ENCODE measurements at places on chromosomes 5 and 9.

DNA sequence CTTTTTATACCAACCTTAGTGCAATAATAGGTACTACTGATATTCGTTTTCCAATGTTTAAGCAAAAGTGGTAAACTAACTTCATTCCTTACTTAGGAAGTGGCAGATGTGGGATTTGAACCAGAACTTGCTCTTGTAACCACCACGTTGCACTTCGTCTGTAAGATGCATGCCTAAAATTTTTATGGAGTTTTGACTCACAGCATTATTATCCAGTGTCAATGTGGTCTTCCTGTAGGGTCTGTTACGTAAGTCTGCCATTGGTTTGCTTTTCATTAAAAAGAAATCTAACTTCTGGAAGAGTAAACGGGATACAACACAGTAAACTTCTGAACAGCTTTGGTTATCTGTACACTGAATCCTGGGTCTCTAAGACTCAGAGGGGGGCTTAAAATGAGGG, 521.0 kb upstream of the WWC1 start:
- H3K4me1 ChIP-seq: no peaks in the 10 kb centered on the region
- no peaks in the 10 kb centered on the region for H3K27me3 ChIP-seq
- H3K27ac ChIP-seq: no peak overlapping the region
- DNase-seq: no peak
- H3K36me3 ChIP-seq: no peaks in the 10 kb centered on the region

- H3K27ac ChIP-seq: peak overlapping the region; percentile 19
- no peaks in the 10 kb centered on the region for H3K27me3 ChIP-seq
- no peak overlapping the region for H3K4me3 ChIP-seq
- H3K4me1 ChIP-seq: peaks cover 16% of the 10 kb centered on the region
- DNase-seq: peak; percentile 69
Measured at GRCh38 chr5:172104801-172105701, 83.0 kb downstream of the STK10 start.

DNA sequence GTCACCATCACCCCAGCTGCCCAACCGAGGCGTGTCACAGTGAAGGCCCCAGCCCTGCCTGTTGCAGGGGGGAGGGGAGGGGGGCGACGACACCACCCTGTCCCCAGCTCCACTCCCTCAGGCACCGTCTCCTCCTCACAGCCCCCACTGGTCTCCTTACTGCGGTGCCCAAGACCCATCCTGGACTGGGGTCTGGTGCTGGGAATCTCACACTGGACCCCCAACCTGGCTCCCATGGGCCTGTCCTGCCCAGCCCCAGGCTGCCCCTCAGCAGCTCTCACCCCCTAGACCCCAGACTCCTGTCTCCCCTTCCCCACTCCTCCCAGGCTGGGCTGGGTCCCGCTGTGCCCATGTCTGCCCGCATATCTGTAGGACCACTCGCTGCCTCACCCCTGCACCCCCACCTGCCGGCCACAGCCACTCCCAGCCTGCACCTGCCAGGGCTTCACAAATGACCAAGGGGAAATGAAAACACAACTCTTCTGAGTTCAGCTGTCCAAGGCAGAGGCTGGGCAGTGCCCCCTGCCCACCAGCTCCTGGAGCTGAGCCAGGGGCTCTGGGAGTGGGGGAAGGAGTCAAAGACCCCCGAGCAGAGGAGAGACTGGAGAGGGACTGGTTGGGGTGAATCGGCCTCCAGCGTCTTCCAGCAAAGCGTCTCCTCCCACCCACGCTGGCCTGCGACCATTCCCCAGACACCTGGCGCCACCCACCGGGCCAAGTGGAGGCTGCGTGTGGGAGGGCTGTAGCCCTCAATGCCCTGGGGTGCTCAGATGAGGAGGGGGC, 32.6 kb upstream of the EGFL7 start:
- peak; percentile 93 for DNase-seq
- H3K27me3 ChIP-seq: peaks cover 4% of the 10 kb centered on the region
- H3K36me3 ChIP-seq: no peaks in the 10 kb centered on the region
- no peak overlapping the region for H3K27ac ChIP-seq
- no peak overlapping the region for H3K4me3 ChIP-seq

- peaks cover 18% of the 10 kb centered on the region for H3K4me1 ChIP-seq
- no peak overlapping the region for H3K4me3 ChIP-seq
- no peak overlapping the region for H3K27ac ChIP-seq
- no peaks in the 10 kb centered on the region for H3K36me3 ChIP-seq
- H3K27me3 ChIP-seq: no peaks in the 10 kb centered on the region
- no peak for DNase-seq
Measured at GRCh38 chr9:99852617-99853016, 30.9 kb downstream of the NR4A3 start.

DNA sequence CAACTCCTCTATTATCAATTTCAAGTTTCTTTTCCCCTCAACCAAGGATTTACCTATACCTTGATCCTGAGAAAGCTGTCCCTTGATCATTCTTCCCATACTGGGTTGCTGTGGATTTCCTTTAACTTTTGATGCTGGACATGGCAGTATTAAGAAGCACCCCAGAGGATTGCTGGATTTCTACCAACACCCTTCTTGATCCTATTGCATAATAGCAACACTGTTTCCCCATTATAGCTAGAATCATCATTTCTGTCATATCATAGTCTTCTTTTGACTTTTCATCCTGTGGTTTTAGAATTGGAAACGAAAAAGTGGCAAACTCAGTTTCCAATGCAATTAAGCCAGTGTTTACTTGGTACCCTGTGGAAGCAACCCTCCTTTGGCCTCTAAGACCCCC, 154.9 kb downstream of the ARRDC3 start:
- H3K27ac ChIP-seq: no peak overlapping the region
- H3K4me1 ChIP-seq: no peaks in the 10 kb centered on the region
- H3K4me3 ChIP-seq: no peak overlapping the region

- no peak for DNase-seq
- no peak overlapping the region for H3K4me3 ChIP-seq
- H3K27me3 ChIP-seq: no peaks in the 10 kb centered on the region
- peaks cover 100% of the 10 kb centered on the region for H3K4me1 ChIP-seq
- peaks cover 47% of the 10 kb centered on the region for H3K36me3 ChIP-seq
- H3K27ac ChIP-seq: peak overlapping the region; percentile 95
Measured at GRCh38 chr9:121283080-121283398, 15.1 kb downstream of the GSN start.

- DNase-seq: no peak
- peaks cover 22% of the 10 kb centered on the region for H3K36me3 ChIP-seq
- no peaks in the 10 kb centered on the region for H3K27me3 ChIP-seq
- H3K4me1 ChIP-seq: no peaks in the 10 kb centered on the region
- no peak overlapping the region for H3K4me3 ChIP-seq
- H3K27ac ChIP-seq: no peak overlapping the region
Measured at GRCh38 chr5:138884554-138884953, 9.4 kb upstream of the LRRTM2 start.

- no peak overlapping the region for H3K4me3 ChIP-seq
- no peaks in the 10 kb centered on the region for H3K36me3 ChIP-seq
- DNase-seq: no peak
Measured at GRCh38 chr5:24439465-24439864, 205.3 kb downstream of the CDH10 start.

DNA sequence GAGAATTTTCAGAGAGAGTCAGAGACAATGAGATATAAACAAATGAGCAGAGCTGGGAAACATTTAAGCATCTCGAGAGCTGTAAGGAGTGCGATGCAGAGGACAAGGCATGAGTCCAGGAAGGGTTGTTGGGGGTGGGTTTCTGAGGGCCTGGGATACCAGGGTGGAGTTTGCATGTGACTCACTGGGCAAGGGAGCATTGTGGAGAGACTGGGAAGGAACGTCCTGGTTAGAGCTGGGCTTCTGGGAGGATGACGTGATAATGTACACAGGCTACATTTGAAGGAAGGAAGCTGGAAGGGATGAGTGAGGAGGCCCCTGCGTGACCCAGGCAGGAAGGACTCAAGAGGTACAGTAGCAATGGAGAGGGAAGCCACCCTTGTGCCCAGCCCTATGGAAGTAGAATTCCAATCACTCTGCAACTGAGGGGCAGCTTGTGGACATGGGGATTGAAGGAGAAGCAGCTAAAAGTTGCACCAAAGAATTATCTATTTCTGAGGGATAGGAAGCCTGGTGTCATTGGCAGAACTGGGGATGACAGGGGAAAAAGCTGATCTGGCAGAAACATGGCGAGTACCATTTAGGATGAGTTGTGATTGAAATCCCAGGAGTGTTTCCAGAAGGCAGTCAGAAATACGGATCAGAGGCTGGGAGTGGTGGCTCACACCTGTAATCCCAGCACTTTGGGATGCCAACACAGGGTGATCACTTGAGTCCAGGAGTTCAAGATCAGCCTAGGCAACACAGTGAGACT, 59.3 kb upstream of the AFAP1L1 start:
- H3K27me3 ChIP-seq: no peaks in the 10 kb centered on the region
- no peak overlapping the region for H3K4me3 ChIP-seq
- DNase-seq: no peak
- peaks cover 3% of the 10 kb centered on the region for H3K36me3 ChIP-seq
- no peak overlapping the region for H3K27ac ChIP-seq

DNA sequence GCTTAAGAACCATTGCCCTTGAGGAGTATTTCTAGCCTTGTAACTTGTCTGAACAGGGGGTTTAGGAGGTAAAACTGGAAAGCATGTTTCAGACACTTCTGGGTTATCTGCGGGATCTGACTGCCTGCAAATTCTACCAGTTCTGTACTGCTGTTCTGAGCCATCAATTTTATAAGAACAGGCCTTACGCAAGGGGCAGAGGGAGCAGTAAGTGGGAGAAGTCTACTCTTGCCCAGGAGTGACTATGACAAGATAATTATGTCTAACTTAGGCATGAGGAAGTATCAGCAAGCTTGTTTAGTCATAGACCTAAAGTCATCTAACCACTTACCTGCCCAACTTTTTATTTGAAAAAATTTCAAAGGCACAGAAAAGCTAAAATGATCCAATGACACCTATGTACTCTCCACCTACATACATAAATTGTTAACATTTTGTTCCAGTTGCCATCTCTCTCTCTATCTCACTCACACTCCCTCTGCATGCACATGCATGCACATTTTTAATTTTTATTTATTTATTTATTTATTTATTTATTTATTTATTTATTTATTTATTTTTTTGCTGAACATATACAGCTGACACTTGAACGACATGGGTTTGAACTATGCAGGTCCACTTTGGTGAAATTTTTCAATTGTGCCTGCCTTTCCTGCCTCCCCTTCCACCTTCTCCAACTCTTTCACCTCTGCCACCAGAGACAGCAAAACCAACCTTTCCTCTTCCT, 18.4 kb upstream of the DEPDC1B start:
- H3K4me3 ChIP-seq: no peak overlapping the region
- H3K27ac ChIP-seq: no peak overlapping the region
- no peaks in the 10 kb centered on the region for H3K36me3 ChIP-seq

GRCh38 chr9:70554881-70555280, 140.4 kb upstream of the KLF9 start:
- no peaks in the 10 kb centered on the region for H3K27me3 ChIP-seq
- DNase-seq: no peak
- no peak overlapping the region for H3K4me3 ChIP-seq
- H3K4me1 ChIP-seq: no peaks in the 10 kb centered on the region

DNA sequence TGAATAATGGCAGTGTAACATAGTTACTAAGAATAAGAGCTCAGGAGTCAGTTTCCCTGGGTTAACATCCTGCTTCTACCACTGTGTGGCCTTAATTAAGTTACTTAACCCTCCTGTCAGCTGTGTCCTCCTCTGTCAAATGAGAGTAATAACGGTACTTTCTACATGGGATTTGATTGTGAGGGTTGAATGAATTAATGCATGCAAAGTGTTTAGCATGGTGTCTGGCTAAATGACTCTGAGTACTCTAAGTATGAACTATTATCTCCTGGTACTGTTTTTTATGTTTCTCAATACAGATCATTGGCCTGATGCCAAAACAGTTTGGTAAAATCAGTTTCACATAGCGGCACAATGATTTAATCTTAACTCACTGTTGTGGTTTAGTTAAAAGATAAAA, 19.6 kb downstream of the ZNF131 start:
- H3K4me3 ChIP-seq: no peak overlapping the region
- no peaks in the 10 kb centered on the region for H3K27me3 ChIP-seq
- no peak overlapping the region for H3K27ac ChIP-seq

DNA sequence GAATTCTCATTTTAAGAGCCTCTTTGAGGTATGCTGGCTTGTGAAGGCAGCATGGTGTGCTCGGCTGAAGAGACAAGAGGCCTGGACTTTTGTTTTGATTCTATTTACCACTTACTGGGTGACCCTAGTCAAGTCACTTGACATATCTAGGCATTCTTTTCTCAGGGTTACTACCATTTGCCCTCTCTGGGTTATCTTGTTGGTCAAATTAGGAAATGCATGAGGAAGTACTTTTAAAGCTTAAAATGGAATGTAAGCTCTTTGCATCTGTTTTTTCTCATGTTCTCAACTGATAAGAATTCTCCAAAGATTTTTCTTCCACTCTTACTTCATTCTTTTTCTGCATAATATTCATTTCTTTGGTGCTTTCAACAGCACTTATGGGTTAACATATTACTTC, 173.1 kb downstream of the PLK2 start:
- H3K27me3 ChIP-seq: no peaks in the 10 kb centered on the region
- DNase-seq: no peak
- H3K4me1 ChIP-seq: no peaks in the 10 kb centered on the region
- H3K27ac ChIP-seq: no peak overlapping the region
- H3K4me3 ChIP-seq: no peak overlapping the region
- no peaks in the 10 kb centered on the region for H3K36me3 ChIP-seq

DNA sequence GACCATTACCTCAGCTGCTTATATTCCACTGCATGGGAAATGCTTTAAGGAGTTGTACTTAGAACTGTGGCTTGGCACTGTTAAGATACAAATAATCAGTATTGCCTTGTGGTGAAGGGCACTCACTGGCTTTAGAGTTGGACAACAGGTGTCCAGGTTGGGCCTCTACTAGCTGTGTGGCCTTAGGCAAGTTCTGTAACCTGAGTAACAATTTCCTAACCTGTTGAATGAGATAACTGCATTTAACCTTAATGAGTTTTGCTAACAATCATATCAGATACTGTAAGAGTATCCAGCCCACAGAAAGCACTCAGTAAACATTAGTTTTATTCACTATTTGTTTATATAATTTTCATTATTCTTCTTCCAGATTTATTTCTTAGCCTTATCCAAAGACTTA, 17.2 kb upstream of the HK3 start:
- no peaks in the 10 kb centered on the region for H3K27me3 ChIP-seq
- H3K4me1 ChIP-seq: no peaks in the 10 kb centered on the region
- no peak overlapping the region for H3K4me3 ChIP-seq
- no peak for DNase-seq
- H3K36me3 ChIP-seq: no peaks in the 10 kb centered on the region

GRCh38 chr9:35845824-35846771, 17.1 kb downstream of the TMEM8B start:
- peak overlapping the region; percentile 19 for H3K4me3 ChIP-seq
- H3K27ac ChIP-seq: peak overlapping the region; percentile 58
- peaks cover 25% of the 10 kb centered on the region for H3K27me3 ChIP-seq
- no peaks in the 10 kb centered on the region for H3K36me3 ChIP-seq

GRCh38 chr5:171129308-171129707, 179.7 kb upstream of the TLX3 start:
- H3K36me3 ChIP-seq: no peaks in the 10 kb centered on the region
- H3K27me3 ChIP-seq: no peaks in the 10 kb centered on the region
- H3K4me1 ChIP-seq: no peaks in the 10 kb centered on the region
- no peak overlapping the region for H3K27ac ChIP-seq

Measured in spleen (tissue), 13 donors.